ENCODE measurements at places on chromosomes 16 and 17.

GRCh38 chr17:10186771-10187410 lies 11.5 kb downstream of the GAS7 start:
- no peak for DNase-seq

DNA sequence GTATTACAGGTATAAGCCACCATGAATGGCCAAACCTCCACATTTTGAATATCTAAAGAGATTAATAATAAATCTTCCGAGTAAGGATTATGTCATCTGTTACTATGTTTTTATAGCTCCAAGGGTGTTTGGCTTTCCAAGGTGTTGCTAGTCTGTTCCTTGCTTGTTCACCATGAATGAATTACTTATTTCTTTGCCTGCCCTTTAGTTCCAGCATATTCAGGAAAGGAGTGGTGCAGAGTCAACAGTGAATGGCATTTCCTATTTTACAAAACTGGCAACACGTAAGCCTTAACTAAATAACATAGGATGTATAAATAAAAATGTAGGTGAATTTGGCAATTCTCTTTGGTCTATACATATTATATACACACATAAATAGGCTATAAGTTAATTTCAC lies 70.3 kb downstream of the MYO1D start:
- DNase-seq, result no peak

DNA sequence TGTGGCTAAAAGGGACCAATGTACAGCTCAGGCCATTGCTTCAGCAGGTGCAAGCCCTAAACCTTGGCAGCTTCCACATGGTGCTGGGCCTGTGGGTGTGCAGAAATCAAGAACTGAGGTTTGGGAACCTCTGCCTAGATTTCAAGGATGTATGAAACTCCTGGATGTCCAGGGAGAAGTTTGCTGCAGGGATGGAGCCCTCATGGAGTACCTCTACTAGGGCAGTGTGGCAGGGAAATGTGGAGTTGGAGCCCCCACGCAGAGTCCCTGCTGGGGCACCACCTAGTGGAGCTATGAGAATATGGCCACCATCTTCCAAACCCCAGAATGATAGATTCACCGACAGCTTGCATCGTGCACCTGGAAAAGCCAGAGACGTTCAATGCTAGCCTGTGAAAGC lies 13.0 kb downstream of the EFCAB5 start:
- no peak for DNase-seq

DNA sequence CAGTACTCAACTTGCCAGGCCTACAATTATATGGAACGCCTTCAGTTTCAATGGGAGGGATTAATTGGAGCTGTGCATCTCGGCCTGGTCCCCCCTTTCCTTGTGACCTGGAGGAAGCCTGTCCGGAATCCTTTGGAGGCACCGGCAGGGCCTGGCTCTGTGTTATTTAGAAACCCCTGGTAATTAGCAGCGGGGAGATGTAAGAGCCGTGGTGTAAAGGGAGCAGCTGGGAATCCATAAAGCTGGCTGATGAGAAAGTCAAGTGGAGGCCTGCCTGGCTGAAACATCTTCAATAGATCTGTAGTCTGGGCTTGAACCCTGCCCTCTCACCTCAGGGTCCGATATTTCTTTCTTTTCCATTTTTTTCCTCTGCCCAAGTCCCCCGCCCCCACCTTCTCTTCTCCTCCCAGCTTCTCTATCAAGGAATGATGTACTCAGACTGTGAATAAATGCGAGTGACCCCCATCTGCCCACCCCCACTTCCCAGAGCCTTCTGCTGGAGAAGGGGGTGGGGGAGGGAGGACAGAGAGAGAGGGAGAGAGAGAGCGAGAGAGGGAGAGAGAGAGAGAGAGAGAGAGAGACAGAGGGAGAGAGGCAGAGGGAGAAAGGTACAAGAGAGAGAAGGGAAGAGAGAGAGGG lies 495.5 kb upstream of the ZFHX3 start:
- no peak for DNase-seq

- no peak for DNase-seq
Measured at GRCh38 chr16:77574867-77575624, 140.2 kb upstream of the ADAMTS18 start.

DNA sequence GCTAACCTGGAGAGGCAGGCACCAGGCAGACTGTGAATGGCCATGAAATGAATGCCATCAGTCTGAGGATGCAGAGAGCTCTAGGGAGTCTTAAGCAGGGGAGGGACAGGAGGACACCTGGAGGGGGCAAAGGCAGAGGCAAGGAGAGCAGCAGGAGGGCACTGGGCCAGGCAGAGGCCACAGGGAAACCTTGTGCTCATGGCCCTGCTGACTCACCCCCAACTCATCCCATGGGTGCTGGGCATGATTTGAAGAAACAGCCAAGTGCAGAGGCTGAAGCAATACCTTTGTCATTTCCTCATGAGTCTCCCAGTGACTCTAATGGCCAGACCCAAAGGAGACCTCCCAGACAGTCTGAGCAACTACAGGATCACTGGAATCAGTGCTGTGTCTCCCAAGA lies 141.4 kb downstream of the TMEM132E start:
- no peak for DNase-seq

GRCh38 chr16:54632322-54633220 lies 298.1 kb upstream of the IRX5 start:
- DNase-seq, result peak; percentile 7

- no peak for DNase-seq
Measured at GRCh38 chr17:45749831-45750335, 34.2 kb upstream of the CRHR1 start.

- no peak for DNase-seq
Measured at GRCh38 chr17:21075739-21076085, 32.9 kb upstream of the USP22 start.

DNA sequence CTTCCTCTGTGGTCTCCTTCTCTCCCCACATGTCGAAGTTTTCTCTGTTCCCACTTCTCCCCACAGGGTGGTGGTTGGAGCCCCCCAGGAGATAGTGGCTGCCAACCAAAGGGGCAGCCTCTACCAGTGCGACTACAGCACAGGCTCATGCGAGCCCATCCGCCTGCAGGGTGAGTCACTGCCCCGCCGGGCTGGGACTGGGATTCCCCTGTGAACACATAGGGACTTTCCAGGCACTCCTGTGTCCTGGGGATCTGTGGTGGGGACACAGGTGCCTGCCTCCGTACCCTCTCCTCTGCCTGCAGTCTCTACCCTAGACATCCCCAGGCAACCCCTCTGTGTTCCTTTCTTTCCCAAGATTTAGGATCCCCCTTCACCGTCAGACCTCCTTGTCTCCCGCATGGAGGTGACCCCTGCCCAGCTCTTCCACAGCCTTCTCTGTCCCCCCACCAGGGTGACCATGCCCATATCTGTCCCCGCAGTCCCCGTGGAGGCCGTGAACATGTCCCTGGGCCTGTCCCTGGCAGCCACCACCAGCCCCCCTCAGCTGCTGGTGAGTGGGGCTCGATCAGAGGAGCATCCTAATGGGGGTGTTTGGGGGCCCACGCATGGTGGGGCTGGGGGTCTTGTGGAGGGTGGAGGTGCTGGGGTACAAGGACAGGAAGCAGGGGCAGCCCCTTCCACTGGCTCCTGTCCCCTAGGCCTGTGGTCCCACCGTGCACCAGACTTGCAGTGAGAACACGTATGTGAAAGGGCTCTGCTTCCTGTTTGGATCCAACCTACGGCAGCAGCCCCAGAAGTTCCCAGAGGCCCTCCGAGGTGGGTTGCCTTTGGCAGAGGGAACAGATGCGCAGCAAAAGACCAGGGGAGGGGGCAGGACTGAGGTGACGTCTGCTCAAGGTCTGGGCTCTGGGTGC lies 5.8 kb downstream of the ITGAM start:
- no peak for DNase-seq

- DNase-seq, result no peak
Measured at GRCh38 chr16:2614761-2615191, 67.5 kb upstream of the KCTD5 start.

DNA sequence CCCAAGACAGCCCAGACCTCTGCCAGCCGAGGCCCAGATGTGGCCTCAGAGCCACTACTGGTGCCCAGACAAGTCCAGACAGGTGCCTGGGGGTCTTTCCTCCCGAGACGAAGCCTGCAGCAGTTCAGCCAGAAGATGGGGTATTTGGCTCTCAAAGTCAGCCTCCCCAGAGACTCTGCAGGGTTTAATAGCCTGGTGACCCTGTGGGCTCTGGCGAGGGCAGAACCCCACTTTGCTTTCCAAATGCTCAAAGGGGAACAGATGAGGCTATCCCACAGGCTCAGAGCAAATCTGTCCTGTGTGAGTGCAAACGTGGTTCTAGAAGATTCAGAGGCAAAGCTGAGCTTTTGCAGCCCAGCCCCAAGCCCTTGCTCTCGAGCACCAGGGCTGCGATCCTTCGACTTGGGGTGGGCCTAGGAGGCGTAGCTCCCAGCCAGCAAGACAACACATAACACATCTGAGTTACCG lies 236.0 kb downstream of the MRTFB start:
- no peak for DNase-seq

GRCh38 chr17:74361230-74362068 lies at the start of gene BTBD17:
Gene BTBD17, minus strand, starts transcription at chr17:74361868. Its CDS starts 49 bp downstream, at chr17:74361819.
- DNase-seq, result peak; percentile 47

DNA sequence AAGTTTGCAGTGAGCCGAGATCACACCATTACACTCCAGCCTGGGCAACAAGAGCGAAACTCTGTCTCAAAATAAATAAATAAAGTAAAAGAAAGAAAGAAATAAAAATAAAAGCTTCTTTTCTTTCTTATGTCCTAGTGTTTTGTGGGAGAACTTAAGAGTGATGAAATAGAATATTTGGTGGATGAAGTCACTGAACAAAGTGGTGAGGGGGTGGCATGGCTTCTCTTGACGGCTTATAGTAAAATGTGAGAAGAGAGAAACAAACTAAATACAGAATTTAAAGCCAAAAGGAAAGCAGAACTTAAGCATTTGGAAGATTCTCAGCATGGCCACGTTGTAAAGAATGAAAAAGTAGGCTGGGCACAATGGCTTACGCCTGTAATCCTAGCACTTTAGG lies 15.3 kb downstream of the SGF29 start:
- DNase-seq, result no peak

GRCh38 chr16:2252806-2253148 lies 1.4 kb upstream of the ECI1 start:
- DNase-seq, result no peak

- no peak for DNase-seq
Measured at GRCh38 chr17:69417545-69418483, 3.3 kb downstream of the MAP2K6 start.

DNA sequence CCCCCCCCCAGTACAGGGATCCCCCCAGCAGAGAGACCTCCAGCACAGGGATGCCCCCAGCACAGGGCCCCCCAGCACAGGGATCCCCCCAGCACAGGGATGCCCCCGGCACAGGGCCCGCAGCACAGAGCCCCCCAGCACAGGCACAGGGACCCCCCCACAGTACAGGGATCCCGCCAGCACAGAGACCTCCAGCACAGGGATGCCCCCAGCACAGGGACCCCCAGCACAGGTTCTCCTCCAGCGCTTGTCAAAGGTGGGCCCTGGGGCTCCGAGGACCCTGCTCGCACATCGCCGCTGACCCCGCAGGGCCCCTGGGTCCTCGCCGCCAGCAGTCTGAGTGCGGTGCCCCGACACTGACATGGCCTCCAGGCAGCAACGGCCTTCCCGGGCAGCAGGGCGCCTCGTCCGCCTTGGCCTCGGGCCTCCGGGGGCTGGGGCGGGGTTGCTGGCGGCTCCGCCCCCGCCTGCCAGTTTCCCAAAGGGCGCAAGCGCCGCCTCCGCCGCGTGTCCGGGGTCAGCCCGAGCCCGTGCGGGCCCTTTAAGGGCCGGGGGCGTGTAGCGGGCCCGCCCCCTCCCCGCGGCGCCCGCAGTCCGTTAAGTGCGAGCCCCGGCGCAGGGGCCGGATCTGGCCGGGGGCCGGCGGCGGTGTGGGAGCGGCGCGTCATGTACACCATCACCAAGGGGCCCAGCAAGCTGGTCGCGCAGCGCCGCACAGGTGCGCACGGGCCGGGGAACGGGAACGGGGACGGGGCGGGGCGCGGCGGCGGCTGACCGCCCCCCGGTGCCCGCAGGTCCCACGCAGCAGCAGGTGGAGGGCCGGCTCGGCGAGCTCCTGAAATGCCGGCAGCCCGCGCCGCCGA lies at the start of gene MCRIP2:
MCRIP2 (plus strand) TSS at position 503 of the 863 bp plus-strand sequence; CDS start at position 667, 164 bp downstream.
- peak; percentile 85 for DNase-seq

- no peak for DNase-seq
Measured at GRCh38 chr17:19357351-19357750, 5.2 kb downstream of the B9D1 start.

DNA sequence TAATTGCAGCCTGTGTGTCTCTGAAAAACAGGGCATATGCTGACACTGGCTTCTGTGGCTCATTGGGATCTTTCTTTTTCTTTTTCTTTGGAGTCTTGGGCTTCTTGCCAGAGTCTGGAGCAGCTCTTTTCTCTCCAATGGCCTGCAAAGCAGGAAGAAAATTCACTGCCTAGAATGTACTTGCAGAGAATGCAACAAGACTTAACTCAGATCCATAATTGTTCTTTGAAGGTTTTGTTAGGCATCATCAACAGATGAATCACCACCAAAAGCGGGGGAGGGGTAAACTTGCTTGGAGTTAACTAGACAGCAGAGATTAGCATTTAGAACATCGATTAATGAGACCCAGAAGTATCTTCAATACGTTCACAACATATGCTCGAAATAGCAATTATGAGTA lies 100.9 kb downstream of the TOX3 start:
- DNase-seq, result no peak

DNA sequence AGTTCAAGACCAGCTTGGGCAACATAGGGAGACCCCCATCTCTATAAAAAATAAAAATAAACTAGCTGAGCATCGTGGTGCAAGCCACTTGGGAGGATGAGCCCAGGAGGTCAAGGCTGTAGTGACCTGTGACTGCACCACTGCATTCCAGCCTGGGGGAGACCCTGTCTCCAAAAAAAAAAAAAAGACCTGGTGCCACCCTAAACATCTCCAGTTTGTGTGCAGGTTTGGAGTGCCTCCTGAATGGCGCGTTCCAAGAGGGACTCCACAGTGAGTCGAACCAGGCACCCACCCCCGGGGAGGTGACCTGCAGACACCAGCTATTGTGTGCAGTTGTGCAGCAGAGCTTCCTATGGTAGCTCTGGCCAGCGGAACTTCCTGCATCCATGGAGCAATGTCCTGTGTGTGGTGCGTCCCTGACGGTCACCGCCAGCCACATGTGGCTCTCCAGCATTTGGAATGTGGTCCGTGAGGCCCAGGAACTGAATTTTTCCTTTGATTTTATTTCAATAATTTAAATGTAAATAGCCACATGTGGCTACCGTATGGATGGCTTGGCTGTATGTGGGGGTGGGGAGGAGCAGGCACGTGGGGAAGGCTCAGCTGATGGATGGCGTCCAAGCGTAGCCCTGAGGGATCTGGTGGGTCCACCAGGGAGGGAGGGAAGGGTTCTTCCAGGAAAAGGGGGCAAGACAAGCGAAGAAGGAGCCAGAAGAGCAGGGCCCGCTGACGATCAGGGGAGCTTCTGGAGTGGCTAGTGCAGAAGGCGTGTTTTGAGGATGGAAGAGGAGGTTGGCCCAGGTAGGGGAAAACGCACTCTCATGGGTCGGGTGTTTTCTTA lies 107.1 kb upstream of the GSE1 start:
- DNase-seq, result no peak

- no peak for DNase-seq
Measured at GRCh38 chr16:55499951-55500529, 8.8 kb upstream of the LPCAT2 start.

- no peak for DNase-seq
Measured at GRCh38 chr17:35730400-35731005, 936 bp upstream of the RASL10B start.

GRCh38 chr16:77387815-77388209 lies 47.0 kb downstream of the ADAMTS18 start:
- no peak for DNase-seq

- no peak for DNase-seq
Measured at GRCh38 chr16:81327011-81327410, 12.2 kb downstream of the GAN start.

GRCh38 chr17:14197586-14197985 lies 39.1 kb downstream of the CDRT15 start:
- DNase-seq, result no peak

GRCh38 chr17:57512691-57513090 lies 232.4 kb downstream of the CCDC182 start:
- no peak for DNase-seq

All from NCI-H1930 (cell line).